A549 treated with Hydrocortisone at 1 μM for 4 hours (cell line): ENCODE measurements at places on chromosomes 12 and 14. TPM values are rescaled to one million over a fixed set of nuclear protein-coding genes. Genes with fewer than 3 reads are reported as not detected.

GOLGA5 gene
- 20.3 to 31.4 TPM (median 27.3 TPM) in 5 replicates for total RNA-seq

LRRC10 gene
- total RNA-seq, result not detected in 5 replicates

PIANP gene
- total RNA-seq, result 0.76 to 1.1 TPM (median 0.84 TPM) in 5 replicates

KIF26A gene
- 2.9 to 4.3 TPM (median 3.9 TPM) in 5 replicates for total RNA-seq

RPL6 gene
- total RNA-seq, result 2,075 to 2,384 TPM (median 2,202 TPM) in 5 replicates

PPP2R5C gene
- 61.0 to 73.2 TPM (median 67.3 TPM) in 5 replicates for total RNA-seq

RNF212B gene
- total RNA-seq, result not detected in 5 replicates

FBXL14 gene
- 8.7 to 12.0 TPM (median 11.4 TPM) in 5 replicates for total RNA-seq

FUT8 gene
- 10.0 to 16.2 TPM (median 12.1 TPM) in 5 replicates for total RNA-seq

OTX2 gene
- total RNA-seq, result not detected in 5 replicates

PTGR2 gene
- 7.1 to 10.6 TPM (median 8.4 TPM) in 5 replicates for total RNA-seq

GALNT16 gene
- total RNA-seq, result 2.2 to 4.1 TPM (median 3.3 TPM) in 5 replicates

BRAP gene
- total RNA-seq, result 12.3 to 14.3 TPM (median 13.6 TPM) in 5 replicates

COL2A1 gene
- total RNA-seq, result 0.05 to 0.13 TPM (median 0.12 TPM) in 5 replicates

TCHP gene
- 14.1 to 17.4 TPM (median 16.1 TPM) in 5 replicates for total RNA-seq

TAS2R30 gene
- 0.05 to 0.06 TPM in 2 of 5 replicates, not detected in the others for total RNA-seq

MYO1A gene
- total RNA-seq, result 0.21 to 0.40 TPM (median 0.23 TPM) in 5 replicates

TAS2R7 gene
- total RNA-seq, result not detected in 5 replicates

PIWIL1 gene
- total RNA-seq, result not detected in 5 replicates

LRRC9 gene
- not detected in 5 replicates for total RNA-seq

TRPV4 gene
- total RNA-seq, result 0.06 to 0.16 TPM (median 0.13 TPM) in 5 replicates

EIF2B1 gene
- 31.1 to 47.0 TPM (median 35.6 TPM) in 5 replicates for total RNA-seq

SMOC1 gene
- 15.9 to 22.4 TPM (median 17.8 TPM) in 5 replicates for total RNA-seq

PAPLN gene
- total RNA-seq, result 4.4 to 5.6 TPM (median 5.3 TPM) in 5 replicates

TMEM117 gene
- total RNA-seq, result 1.2 to 2.2 TPM (median 1.7 TPM) in 5 replicates

RFX4 gene
- total RNA-seq, result 0.03 TPM in 1 of 5 replicates, not detected in the others

MUCL1 gene
- total RNA-seq, result not detected in 5 replicates

DEGS2 gene
- total RNA-seq, result 1.5 to 3.9 TPM (median 2.5 TPM) in 5 replicates

STYK1 gene
- total RNA-seq, result 0.08 to 0.41 TPM (median 0.22 TPM) in 5 replicates
